ENCODE measurements at places on chromosomes 13 and 19. TPM values are rescaled to one million over a fixed set of nuclear protein-coding genes. Genes with fewer than 3 reads are reported as not detected.

- DNase-seq: no peak
Observed at GRCh38 chr13:103097366-103097928, 31.2 kb upstream of the SLC10A2 start.

DNA sequence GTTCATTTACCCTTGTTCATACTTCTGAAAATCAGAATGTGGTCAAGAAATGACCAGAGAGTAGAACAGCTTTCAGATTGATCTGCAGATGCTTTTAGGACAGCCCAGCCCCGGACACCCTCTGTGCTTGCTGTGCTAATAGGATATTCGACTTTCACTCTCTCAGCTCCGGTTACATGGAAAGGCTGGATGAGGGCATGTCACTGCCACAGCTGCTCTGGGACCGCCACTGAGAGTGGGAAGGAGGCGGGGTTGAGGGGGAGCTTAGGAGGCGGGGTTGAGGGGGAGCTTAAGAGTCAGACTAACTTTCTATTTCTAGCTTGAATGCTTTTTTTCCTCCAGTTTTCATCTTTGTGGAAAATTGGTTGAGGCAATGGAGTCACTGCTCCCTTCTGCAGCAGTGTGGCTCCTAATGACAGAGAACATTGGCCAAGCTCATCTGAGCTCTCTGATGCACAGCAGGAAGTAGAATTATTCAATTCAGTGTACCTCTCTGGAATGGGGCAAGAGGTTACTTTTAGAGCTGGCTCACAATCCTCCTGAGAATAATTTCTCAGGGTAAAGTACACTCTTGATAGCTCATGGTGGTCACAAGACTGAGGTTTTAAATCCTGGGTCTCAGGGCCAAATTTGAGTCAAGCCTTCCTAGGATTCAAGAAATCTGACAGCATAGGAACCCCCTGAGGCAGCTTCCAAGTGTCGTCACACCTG, 74.6 kb upstream of the NPAS1 start:
- peak; percentile 82 for DNase-seq

DNA sequence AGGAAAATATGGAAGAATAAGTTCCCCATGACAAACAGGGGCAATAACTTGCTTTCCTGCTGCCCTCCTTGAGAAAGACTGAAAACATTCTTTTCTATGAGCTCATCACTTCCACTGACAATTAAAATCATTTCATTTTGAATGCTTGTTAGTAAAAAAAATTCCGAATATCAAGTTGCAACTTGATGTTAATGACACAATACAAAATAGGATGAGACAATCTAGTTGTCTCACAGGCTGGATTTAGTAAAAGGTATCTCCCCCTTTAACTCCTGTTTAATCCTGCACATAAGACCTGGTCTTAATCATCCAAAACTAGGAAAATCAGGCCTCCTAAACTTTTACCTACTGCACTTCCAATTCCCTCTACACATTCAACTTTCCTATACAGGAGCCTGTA, 24.7 kb downstream of the IRS2 start:
- DNase-seq: no peak

- no peak for DNase-seq
Observed at GRCh38 chr13:84088996-84089395, 206.7 kb upstream of the SLITRK1 start.

C3 gene
- 1,565 TPM for total RNA-seq

GRCh38 chr19:37706052-37706605, 13.4 kb downstream of the ZNF607 start:
- DNase-seq: no peak

DNA sequence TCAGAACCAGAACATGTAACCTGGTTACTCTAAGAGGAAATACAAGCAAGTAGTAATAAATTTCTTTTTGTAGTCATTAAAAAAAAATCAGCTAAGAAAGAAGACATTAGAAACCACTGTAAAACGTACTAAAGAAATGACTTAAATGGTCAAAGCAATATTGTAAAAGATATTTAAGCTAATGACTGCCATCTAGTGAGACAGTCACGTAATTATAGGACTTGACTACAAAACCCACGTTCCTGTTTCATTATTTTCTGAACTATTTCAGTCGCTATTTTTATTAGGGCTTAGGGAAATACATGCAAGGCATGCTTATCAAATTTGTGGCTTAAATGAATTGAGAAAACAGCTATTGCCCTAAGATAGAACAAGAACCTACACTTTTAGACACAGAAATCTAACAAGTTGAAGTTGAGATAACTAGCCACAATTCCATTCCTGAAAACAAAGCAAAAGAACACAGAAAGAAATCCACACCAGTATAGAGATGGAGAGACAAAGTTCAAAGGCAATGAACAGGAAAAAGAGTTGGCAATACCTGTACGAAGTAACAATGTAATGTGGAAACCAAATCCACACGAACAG, 17.9 kb downstream of the ALG5 start:
- no peak for DNase-seq

PRX gene
- total RNA-seq: 10.4 TPM

DNA sequence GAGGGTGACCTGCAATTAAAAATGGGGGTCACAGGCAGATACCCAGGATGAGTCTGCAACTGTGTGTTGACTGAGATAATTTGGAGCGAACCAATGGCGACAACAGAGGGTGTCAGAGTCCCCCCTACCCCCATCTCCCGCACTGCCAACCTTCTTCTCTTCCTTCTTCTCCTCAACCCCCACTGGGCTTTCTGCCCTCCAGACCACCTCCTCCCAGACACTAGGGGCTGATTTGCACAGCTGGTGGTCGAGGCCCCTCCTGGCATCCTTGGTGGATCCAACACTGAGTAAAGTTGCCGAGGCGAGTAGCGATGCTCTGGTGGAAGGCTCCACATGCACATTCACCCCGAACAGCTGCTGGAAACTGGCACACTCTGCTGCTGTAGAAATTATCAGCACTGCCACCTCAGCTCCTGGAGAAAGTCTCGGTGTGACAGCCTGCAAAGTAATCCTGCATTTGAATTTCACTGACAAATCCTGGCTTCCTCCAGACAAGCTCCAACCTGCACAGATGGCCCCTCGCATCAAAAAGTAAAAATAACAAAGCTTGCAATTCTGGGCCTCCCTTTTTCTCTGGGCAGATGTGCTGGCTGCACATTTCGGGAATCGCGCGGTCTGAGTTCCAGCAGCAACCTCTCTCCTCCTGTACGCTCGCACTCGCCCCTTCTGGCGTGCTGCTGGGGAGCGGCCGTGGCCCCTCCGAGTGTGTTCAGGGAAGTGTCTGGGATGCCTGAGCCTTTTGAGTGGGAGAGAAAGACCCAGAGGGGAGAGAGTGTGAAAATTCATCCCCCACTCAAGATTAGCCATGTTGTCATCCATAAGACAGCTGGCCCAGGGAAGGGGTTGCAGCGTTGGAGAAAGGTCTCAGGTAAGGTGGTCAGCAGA, 28.5 kb downstream of the CCNE1 start:
- DNase-seq: no peak

ZNF570 gene
- 8.8 TPM for total RNA-seq

DNA sequence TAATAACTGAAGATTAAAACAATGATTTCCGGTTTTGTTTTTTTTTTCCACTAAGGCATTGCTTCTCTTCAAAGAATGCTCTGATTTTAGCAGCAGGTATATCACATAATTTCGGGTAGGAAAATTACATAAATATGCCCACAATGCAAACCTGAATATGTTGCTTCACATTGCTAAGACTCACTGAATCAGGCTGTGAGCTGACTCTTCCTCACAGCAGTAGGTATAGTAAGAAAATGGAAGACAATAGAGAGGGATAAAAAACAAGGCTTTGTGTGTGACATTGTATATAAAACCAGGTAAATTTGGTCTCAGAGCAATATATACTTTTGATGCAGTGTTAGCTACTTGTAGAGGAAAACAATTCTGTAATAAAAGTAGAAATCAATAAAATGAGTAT, 1355.0 kb downstream of the OLFM4 start:
- no peak for DNase-seq

CABP5 gene
- not detected for total RNA-seq

KANK3 gene
- total RNA-seq: 16.4 TPM

GRCh38 chr19:57016491-57016890, 103.3 kb upstream of the USP29 start:
- no peak for DNase-seq

SIAH3 gene
- total RNA-seq: 0.29 TPM

DNA sequence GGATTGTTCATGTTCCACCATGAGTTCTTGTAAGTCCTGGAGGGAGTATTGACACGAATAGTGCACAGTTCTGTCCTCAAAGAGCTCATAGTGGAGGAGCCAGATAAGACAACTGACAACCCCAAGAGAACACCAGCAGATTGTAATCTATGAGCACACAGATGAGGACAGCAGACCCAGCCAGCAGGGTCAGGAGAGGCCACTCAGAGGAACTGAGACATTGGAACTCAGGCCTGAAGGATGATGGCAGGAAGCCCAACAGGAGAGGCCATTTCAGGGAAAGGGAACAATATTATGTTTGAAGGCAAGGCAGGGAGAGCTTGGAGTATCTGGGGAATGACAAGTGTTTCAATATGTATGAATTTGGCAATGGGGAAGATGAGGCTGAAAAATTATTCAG, 63.7 kb upstream of the IPO5 start:
- peak; percentile 22 for DNase-seq

DNA sequence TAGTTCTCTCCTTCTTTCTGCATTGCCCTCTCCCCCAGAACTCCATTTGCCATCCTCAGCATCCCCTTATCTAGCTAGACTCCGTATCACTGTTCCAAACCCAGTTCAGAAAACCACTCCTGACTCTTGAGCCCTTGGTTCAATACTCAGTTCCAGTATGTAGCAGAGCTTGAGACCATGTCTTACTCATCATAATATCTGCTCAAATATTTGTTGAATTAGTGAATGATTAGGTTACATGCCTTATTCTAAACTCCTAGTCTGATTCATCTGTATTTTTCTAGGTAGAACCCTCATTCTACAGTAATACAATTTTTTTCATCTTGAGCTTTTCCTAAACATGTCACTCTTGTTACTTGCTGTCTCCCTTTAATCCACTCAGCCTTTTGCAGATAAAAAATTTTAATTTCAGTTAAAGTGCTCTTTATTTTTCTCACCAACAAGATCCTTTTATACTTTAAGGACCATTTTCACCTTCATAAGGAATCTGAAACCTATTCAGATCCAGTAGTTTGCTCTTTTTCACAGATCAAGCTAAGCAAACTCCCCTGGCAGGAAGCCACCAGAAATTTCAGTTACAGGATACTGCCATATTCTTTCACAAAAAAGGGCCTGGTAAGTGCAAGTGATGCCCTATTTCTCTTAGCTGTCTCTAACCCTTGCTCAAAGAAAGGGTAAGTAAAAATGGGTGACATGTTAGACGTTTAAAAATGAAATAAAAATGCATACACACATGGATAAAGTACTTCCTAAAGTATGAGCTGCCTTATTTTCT, 23.1 kb upstream of the INTS6 start:
- no peak for DNase-seq

- no peak for DNase-seq
Observed at GRCh38 chr19:6693056-6693471, 23.1 kb upstream of the TNFSF14 start.

SHISA2 gene
- 2.6 TPM for total RNA-seq

DNA sequence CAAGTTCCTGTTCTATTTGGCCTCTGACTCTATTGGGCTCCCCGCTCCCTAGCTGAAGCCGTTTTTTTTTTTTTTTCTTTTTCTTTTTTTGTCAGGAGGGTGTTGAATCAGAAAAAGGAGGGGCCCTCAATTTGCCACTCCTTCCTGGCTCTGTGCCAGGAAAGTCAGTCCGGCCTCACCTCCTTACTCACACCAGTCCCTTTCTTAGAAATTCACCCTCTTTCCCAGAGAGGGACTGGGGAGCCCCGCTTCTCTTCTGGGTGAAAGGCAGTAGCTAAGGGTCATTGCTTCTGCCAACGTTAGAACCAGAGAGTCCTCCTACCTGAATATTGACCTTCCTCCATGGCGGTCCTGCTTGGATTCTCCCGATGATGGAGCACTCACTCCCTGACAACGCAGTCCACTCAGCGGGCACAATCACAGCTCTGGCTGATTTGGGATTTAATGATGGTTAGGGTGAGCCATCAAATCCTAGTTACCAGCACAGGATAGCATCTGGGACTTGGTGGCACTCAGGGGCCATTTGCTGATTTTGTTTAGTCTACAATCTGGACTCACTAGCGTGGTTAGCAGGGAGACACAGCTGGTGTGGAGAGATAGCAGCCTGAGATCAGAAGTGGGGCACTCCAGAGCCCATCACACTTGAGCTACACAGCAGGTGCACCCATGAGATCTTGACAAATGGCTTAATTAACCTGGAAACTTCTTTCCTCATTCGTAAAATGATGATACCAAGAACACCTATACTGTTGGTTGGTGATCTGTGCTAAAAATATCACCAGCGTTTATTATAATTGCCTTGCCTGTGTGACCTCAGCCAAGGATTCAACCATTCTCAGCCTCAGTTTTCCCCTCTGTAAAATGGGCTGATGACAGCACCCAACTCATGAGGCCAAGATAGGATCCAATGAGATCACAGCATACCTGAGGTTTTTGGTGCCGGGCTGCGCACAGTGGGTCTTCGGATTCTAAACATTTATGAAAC, 2.2 kb downstream of the FCER2 start:
- no peak for DNase-seq

- DNase-seq: no peak
Observed at GRCh38 chr13:67086260-67086659, 143.9 kb downstream of the PCDH9 start.

USPL1 gene
- total RNA-seq: 17.2 TPM

SERP2 gene
- total RNA-seq: 2.8 TPM

CBY2 gene
- total RNA-seq: not detected

GRCh38 chr13:59542303-59542702, 621.4 kb downstream of the DIAPH3 start:
- no peak for DNase-seq

GRCh38 chr19:3725640-3726310, 17.6 kb downstream of the TJP3 start:
- peak; percentile 29 for DNase-seq

GRCh38 chr13:52195401-52195837, 36.0 kb upstream of the NEK3 start:
- peak; percentile 88 for DNase-seq

Data from adrenal gland (tissue), 19 donors.